GM19239 (cell line): ENCODE measurements at places on chromosomes 11 and 22.

GRCh38 chr11:73294604-73295003 is 13.5 kb upstream of the ARHGEF17 start:
- DNase-seq, result no peak

- DNase-seq, result no peak
These were observed 5.2 kb upstream of the SLC15A3 start for GRCh38 chr11:60957188-60957587.

GRCh38 chr22:49367041-49367697 is 460.5 kb downstream of the BRD1 start:
- no peak for DNase-seq

DNA sequence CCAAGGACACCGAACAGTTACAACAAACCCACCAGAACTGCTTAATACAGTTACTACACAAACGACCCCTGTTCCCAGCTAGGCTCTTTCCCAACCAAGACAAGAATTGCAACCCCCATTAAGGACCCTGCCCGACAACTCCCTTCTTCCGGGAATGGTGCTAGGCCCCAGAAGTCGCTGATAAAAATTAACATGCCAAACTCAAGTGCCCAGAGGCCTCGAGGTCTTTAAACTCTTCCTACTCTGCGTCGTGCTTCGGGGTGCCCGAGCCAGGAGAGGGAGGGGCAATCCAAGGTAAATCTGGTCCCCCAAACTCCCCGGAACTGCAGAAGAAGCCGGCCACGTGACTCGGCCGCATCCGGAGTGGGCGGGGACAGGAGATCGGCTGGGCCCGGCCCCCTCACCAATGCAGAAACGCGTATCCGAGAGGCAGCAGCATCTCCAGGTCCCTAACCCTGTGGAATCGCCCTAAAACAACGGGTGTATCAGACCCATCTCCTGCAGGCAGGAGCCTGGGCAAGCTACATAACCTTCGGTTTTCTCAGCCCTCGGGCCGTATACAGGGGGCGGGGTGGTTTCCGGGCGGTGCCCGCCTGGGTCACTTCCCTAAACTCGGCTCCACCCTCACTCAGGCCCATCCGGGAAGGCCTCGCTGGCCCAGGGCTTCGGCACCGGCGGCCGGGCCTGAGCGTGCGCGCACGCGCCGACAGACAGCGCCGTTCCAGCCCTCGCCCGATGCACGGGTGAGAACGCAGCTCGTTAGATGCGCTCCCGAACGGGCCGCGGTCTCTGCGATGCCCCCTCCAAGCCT is 1.1 kb downstream of the CFL1 start:
- DNase-seq, result peak; percentile 75

GRCh38 chr11:68009391-68010089 is 587 bp upstream of the ALDH3B1 start:
- no peak for DNase-seq

DNA sequence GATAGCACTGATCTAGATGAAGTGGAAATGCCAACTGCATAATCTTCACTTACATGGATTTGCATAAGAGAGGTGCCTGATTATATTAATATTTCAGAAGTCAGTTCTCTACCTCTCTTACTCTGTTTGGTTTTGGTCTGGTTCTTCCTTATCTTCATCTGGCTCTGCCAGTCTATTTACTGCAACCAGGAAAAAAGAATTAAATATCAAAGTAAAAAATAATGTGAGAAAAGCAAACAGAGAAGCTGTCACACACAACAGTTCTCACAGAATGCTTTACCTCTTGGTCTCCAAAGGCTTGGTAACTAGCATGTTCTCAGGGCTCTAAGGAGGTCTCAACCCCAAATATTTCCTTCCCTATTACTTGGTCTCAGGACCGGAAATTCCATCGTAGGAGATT is 6.7 kb downstream of the VSIG10L2 start:
- DNase-seq, result no peak

GRCh38 chr11:135027461-135027860 is 615.4 kb upstream of the B3GAT1 start:
- peak; percentile 20 for DNase-seq

DNA sequence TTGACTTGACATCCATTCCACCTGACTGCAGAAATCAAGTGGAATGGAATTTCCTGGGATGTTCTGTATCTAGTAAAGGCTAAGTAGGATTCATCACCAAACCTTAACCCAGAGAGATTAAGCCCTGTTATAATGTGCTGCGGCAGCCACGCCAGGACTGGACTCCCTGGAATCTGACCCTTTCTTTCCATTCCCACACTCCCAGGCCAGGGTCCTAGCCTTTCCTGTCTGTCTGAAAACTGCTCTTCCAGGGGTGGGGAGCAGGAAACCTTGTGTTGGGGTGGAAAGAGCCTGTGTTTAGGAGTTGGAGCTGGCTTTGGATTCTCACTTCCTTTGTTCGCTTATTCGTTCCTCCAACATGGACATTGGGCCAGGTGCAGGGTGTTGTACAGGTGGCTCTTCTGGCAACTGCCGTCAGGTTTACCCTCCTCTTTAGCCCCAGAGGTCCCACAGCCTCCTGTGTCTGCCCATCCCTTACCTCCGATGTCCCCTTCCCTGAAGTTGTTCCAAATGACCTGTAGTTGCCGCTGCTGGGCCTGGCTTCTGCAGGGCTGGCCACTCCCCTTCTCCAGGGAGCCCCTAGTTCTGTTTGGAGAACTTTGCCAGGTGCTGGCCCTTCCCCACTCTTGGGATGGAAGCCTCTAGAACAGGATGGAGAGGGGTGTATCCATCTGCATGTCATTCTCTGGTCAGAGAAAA is 20.5 kb upstream of the PARVB start:
- DNase-seq, result no peak

DNA sequence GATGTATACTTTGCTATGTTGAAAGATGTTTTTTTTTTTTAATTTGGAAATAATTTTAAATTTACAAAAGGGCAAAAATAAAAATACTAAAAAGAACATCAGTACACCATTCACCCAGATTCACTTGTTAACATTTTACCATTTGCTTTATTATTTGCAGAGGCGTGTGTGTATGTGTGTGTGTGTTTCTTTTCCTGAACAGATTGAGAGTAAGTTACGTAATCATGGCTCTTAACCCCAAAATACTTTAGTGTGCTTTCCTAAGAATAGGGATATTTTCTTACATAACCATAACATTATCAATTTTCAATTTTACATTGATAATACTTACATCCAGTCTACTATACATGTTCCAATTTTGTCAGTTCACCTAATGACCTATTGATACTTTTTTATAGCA is 91.5 kb upstream of the HORMAD2 start:
- no peak for DNase-seq

GRCh38 chr11:72652873-72653630 is 21.2 kb downstream of the PDE2A start:
- DNase-seq, result no peak

- no peak for DNase-seq
These were observed 41.1 kb downstream of the KCNC1 start for GRCh38 chr11:17775507-17776211.

GRCh38 chr11:36929401-36929800 is 331.4 kb upstream of the RAG2 start:
- no peak for DNase-seq

DNA sequence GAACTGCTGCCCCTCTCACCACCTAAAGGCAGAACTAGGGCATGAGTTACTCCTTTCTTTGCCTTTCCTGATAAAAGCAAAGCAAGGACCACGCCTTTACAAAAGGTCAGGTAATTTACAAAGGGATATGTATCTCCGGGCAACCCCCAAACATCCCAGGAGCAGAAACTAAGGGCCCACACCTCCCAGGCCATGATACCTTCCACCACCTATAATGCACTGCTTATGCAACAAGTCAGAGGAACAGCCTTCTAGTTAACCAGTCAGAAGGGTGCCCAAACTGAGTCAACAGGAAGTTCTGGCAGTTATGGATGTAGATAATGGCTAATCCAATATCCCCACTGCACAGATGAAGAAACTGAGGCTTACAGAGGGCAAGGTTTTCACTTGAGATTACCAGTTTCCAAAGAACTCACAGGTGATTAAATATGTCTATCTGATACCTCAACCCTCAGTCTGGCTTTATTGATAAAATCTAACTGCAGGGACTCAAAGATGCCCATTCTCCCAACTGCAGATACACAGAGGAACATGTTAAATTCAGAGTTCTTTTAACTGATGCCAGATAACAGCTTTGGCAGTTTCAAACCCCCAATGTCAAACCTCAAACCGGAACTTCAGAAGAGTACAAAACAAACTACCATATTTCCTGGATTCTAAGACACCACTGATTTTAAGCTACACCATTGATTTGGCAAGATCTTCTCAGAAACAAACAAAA is 16.8 kb upstream of the CASTOR1 start:
- DNase-seq, result no peak

DNA sequence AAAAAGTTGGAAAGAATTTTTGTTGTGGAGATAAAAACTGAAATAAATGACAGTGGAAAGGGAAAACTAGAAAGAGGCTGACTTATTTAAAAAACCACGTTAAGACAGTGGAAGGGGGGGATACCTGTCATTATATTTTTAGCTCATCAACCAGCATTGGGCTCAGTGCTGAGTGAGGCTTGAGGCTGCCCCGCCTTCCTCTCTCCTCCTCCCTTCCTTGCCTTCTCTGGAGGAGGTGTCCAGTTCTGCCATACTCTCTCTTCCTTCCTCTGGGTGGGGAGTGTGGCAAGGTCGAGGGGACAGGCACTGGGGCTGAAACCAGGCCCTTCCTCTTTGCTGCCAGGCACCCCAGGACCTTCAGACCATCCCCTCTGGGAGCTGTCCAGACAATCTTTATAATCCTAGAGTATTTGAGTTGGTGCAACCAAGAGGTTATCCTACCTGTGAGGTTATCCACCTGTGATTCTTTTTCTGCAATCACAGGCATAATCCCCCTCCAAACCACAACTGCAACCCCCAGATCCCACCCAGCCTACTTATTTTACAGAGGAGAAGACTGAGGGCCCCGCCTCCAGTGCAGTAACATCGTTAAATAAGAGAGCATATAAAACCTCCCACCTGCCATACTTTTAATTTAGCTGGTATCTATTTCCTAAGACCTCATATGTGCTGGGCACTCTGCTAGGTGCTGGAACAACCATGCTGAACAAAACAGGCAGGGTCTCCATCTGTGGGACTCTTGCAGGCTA is 578.5 kb downstream of the BUD13 start:
- DNase-seq, result no peak

DNA sequence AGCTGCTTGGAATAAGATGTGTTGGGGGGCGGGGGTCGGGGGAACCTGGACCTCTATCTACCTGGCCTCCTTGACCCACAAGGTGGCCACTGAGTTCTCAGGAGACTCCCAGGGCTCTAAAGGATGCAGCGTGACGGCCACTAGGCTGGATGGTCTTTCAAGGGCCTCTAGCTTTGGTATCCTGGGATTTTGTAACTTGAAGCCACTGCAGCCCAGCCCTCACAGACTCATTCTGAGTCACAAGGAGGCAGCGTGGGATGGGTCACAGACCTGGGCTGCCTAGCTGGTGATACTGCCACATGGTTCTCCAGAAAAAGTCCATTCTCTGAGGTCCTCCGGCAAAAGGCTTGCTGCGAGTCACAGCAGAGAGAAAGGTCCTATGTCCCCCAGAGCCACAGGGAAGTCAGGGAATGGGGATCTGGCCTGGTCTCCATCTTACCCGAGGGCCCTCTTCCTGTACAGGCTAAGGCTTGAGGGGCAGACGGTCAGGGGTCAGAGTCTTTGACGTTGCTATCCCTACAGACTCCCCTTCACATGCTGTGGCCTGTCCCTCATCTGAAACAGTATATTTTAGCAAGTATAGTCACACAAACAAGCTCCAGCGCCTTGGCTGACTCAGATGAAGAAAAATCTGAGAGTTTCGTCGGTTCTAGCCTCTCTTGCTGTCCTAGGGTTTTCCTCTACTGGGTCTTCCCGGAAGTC is 52.4 kb downstream of the KCNC1 start:
- no peak for DNase-seq

DNA sequence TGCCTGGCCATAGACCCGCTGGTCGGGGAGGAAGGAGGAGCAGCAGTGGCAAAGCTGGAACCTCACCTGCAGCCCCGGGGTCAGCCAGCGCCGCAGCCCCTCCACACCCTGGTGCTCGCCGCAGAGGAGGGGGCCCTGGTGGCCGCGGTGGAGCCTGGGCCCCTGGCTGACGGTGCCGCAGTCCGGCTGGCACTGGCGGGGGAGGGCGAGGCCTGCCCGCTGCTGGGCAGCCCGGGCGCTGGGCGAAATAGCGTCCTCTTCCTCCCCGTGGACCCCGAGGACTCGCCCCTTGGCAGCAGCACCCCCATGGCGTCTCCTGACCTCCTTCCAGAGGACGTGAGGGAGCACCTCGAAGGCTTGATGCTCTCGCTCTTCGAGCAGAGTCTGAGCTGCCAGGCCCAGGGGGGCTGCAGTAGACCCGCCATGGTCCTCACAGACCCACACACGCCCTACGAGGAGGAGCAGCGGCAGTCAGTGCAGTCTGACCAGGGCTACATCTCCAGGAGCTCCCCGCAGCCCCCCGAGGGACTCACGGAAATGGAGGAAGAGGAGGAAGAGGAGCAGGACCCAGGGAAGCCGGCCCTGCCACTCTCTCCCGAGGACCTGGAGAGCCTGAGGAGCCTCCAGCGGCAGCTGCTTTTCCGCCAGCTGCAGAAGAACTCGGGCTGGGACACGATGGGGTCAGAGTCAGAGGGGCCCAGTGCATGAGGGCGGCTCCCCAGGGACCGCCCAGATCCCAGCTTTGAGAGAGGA is 11.9 kb downstream of the TMEM121B start:
- no peak for DNase-seq

- DNase-seq, result no peak
These were observed at the start of gene P2RY2 for GRCh38 chr11:73218106-73218829. Gene P2RY2, plus strand, starts transcription at chr11:73218281. Its CDS starts 15,879 bp downstream, at chr11:73234160.

- no peak for DNase-seq
These were observed 86.3 kb upstream of the HMGXB4 start for GRCh38 chr22:35170716-35171697.

GRCh38 chr11:1348796-1349326 is 39.4 kb upstream of the TOLLIP start:
- DNase-seq, result no peak

GRCh38 chr22:36470162-36470993 is 11.1 kb downstream of the TXN2 start:
- peak; percentile 86 for DNase-seq
